ENCODE measurements at places on chromosomes 5 and 9. TPM values are rescaled to one million over a fixed set of nuclear protein-coding genes. Genes with fewer than 3 reads are reported as not detected.

TERT gene
- polyA plus RNA-seq: 0.31 TPM

TMC1 gene
- polyA plus RNA-seq: 1.3 TPM

RASGEF1C gene
- 0.51 TPM for polyA plus RNA-seq

GRCh38 chr9:134985451-134985850, 67.7 kb upstream of the FCN1 start:
- DNase-seq: no peak

GRCh38 chr5:93236807-93237421, 344.1 kb downstream of the NR2F1-AS1 start:
- DNase-seq: no peak

- peak; percentile 60 for DNase-seq
Observed at GRCh38 chr5:154320224-154321089, 125.3 kb upstream of the SAP30L start.

DNA sequence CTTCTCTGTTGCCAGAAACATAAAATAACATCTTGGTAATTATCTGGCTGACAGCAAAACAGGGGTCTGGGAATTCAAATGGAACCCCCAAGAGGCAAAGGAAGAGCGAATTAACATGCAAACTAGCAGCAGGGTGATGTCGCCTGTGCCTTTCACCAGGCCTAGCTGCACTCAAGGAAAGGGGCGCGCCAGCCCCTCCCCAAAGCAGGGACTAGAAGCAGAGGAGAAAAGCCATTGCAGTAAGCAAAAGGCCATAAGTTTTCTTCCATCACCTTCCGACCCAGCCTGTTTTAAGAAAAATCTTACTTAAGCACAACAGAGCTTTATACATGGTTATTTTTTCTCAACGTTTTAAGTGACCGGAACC, 539 bp downstream of the POC5 start:
- DNase-seq: no peak

FSTL4 gene
- 0.68 TPM for polyA plus RNA-seq

GRCh38 chr5:150801117-150801927, 22.8 kb downstream of the SMIM3 start:
- peak; percentile 82 for DNase-seq

ADRB2 gene
- polyA plus RNA-seq: 0.40 TPM

DNA sequence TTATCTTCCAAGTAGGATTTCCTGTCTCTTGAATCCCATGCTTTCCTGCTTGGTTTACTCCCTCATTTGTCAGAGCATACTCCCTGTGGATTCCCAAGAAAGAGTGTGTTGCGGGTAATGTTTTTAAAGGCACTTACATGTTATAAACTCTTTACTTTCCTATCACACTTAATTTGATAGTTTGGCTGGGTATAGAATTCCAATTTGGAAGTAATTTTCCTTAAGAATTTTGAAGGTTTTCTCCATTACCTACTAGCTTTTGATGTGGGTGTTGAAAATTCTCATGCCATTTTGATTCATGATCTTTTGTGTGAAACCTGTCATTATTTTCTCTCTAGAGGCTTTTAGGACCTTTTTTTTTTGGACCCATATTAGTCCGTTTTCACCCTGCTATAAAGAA, 47.2 kb upstream of the PITX1 start:
- no peak for DNase-seq

DNA sequence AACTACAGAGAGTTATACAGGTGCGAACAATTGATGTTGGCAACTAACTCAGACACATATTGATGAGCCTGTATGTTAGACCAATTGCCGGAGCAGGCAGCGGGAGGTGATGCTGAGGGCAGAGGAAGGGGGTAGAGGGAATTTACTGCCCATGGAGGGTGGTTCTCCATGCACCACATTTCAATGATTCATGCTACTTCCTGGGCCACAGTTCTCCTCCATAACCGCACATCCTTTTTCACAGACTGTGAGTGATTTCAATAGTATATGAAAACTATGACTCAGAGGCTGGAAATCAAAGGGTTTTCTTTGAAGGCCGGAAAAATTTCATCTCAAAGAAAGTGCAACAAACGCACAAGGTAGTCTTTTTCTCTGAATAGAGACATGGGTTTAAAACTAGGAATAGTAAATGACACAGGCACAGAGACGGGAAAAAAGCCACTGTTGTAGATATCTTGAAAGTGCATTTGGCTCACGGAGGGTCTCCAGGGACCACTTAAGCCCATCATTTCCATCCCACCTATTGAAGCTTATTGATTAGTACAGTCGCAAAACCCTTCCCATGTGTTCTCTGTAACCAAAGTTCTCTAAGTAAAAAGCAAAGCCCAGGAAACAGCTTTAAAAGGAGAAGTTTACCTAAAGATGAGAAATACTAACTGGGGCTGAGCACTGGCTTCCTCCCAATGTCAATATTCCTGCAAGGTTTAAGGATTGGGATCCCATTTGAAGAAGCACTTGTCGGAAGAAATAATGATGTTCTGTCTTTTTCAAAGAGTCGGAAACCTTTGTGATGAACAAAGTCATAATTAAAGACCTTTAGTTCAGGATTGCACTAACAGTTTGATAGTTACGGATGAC, 28.0 kb upstream of the ADAM19 start:
- DNase-seq: no peak

DNA sequence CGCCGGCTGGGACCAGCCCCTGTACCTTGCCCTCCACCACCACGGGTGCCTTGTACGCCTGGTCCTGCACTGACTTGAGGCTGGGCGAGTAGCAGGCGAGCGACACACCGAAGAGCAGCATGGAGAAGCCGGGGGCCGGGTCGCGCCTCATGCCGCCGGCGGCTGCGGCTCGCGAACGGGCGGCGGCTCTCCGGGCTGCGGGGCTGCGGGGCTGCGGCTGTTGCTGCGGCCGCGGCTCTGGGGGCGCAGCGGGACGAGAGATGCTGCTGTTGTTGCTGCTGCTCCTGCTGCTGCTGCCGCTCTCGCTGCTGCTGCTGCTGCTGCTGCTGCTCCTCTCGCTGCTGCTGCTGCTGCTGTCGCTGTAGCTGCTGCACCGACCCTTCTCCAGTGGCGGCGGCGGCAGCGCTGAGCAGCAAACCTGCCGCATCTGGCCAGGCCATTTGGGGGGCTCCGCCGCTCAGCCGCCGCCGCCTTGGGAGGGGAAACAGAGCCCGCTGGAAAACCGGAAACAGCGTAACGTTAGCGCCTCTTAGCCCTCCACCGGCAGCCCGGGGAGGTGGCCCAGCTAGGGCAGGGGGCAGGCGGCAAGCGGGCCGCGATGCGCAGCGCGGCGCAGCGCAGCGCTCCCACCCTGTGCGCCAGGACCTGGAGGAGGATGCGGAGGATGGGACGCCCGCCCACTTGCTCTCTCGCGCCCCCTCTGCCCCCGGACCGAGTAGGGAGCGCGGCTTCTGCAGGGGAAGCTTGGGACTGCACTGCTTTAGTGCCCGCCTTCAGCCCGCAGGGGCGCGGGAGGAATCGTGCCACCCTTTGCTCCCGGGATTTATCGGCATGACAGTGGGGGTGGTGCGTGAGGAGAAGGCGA, at the start of gene NRG2:
NRG2 (minus strand) TSS at position 657 of the 865 bp plus-strand sequence.
- no peak for DNase-seq

DNA sequence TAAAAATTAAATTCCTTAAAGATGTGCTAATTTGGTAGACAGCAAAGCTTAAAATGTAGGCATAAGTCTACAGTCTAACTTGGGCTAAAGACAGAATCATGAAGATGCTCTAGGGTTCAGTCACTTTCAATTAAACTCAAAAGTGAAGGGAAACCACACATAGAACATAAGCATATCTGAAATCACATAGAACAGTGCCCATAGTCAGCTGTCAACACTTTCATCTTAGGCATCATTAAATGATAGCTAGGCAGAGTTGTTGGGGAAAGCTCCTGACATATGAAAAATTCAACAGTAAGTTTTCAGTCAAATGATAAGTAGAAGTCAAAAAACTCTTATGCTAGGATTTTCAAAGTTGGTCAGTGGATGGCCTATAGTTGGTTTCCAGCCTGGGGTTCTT, 11.0 kb downstream of the DAB2 start:
- no peak for DNase-seq

FBP2 gene
- 0.18 TPM for polyA plus RNA-seq

ZBED3 gene
- polyA plus RNA-seq: 37.0 TPM

DNA sequence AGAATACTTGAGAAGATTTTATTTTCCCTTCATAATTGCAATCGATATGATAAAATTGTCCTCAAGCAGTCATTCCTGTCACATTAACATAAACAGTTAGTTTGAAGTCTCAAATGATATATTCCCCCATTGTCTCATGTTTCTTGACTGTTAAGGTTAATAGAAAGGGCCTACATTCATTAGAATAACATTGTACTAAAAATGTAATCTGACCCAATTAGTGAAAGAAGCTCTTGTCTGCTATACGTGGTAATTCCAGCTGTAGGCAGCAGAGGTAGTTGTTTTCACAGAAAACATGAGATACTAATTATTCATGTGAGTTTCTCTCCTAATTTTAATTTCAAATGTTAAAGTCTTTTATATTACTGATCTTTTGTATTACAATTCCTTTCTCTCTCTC, 25.9 kb upstream of the AP3B1 start:
- peak; percentile 26 for DNase-seq

DNA sequence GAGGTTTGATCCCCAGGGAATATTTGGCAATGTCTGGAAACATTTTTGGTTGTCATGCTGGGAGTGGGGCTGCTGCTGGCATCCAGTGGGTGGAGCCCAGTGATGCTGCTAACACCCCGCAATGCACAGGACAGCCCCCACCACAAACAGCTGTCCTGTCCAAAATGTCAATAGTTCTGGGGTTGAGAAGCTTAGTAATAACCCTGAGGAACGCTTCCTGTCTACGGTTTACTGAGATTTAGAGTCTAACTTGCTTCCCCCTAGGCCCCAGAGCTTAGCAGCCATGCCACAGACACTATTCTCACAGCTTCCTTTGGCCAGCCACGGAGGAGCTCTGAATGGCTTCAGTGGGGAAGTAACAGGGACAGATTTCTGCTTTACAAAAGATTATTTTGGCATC, 66.5 kb downstream of the MSX2 start:
- no peak for DNase-seq

GRCh38 chr5:81268521-81269196, 32.7 kb upstream of the ZCCHC9 start:
- DNase-seq: no peak

GRCh38 chr9:127676638-127677037, 30.1 kb upstream of the CFAP157 start:
- DNase-seq: no peak

GRCh38 chr9:8558176-8558575, 758.6 kb upstream of the DMAC1 start:
- DNase-seq: no peak

SAPCD2 gene
- polyA plus RNA-seq: 10.0 TPM

CORO2A gene
- 2.2 TPM for polyA plus RNA-seq

DNA sequence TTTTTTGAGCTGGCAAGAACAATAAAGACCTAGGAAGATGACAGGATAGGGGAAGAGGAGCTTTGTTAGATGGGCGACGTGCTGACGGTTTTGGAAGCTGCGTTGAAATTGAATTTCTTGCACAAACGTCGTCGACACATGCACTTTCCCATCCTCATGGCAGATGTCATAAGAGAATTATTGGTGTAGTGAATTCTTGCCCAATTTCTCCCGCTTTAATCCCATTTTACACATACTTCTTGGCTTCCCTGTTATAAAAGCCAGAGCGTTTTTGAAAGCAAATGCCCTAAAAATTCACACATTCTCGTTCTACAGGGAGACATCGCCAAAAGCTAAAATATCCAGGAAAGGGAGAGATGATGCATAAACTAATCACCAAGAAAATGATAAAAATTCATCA, 109.8 kb upstream of the DAP start:
- no peak for DNase-seq

TMOD1 gene
- polyA plus RNA-seq: 1.4 TPM

KYAT1 gene
- polyA plus RNA-seq: 35.5 TPM

PPIP5K2 gene
- 85.6 TPM for polyA plus RNA-seq

DNA sequence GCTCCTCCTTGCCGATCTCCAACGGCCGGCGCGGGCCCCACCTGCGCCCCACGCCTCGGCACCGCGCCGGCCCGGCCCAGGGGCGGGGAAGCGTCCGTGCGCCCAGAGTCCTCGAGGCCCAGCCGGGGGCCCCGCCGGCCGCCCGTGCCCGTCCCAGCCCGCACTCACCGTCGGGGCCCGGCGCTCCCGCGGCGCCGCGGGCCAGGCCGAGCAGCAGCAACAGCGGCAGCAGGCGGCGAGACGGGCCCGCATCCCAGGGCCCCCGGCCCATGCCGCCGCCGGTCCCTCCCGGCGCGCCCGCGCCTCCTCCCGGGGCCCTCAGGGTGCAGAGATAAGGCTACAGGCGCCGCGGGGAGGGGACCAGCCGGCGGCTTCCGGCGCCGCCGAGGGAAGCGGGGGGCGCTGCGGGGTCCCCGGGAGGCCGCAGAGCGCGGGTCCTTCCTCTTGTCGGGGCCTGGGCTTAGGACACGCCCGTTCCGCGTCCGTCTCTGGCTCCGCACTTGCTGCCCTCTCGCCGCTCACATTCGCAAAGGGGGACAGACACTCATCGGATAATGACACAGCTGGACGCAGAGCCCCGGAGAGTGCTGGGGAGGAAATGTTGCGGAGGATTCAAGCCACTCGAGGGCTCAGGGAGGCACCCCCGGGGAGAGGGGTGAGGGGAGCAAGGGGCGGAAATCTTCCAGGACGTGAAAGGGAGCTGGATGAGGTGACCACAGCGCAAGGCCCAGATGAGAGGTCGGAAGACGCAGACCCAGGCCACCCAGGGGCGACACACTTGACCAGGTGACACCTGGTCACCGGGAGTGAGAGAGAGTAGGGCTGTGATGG, at the start of gene SUSD1:
SUSD1 (minus strand) TSS at position 333 of the 831 bp plus-strand sequence; CDS start at position 271, 62 bp downstream.
- no peak for DNase-seq

GRCh38 chr9:21234153-21234687, 5.6 kb downstream of the IFNA14 start:
- DNase-seq: no peak

OR1J2 gene
- not detected for polyA plus RNA-seq

- DNase-seq: peak; percentile 43
Observed at GRCh38 chr9:95726756-95727155, 148.7 kb upstream of the ERCC6L2 start.

DNA sequence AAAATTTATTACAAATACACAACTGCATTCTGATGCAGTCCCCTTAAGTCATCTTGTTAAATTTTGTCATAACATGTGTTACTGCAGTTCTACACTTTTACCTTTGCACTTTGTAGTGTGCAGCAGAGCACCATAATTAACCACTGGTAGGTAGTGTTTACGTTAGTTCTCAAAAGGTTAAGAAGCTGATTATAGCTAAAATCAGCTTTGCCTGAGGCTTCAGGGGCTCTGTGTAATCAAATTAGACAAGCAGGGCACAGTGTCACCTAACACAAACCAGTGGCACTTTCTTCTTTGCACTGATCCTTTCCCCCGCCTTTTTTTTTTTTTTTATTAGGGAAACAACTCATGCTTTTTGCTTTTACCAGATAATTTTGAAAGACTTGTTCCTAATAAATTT, 26.1 kb downstream of the POU5F2 start:
- no peak for DNase-seq

- no peak for DNase-seq
Observed at GRCh38 chr5:136998854-136999357, 500.2 kb downstream of the SPOCK1 start.

APBA1 gene
- 16.6 TPM for polyA plus RNA-seq

UBTD2 gene
- 68.7 TPM for polyA plus RNA-seq

All from renal pelvis (tissue), 12 donors.